ENCODE measurements at places on chromosomes 1 and 21. TPM values are rescaled to one million over a fixed set of nuclear protein-coding genes. Genes with fewer than 3 reads are reported as not detected.
A peak's percentile ranks its signal among the peaks of the same experiment; 100 is the strongest.

Gene HSF2BP
- 1.4 TPM for total RNA-seq

Gene MAN1A2
- 45.0 TPM for total RNA-seq

Gene SMPDL3B
- 19.6 TPM for total RNA-seq

Gene APOBEC4
- not detected for total RNA-seq

Gene HCRTR1
- 0.28 TPM for total RNA-seq

Gene GPR61
- 0.50 TPM for total RNA-seq

Gene CCDC27
- total RNA-seq = 0.17 TPM

Gene C1orf226
- total RNA-seq = 6.6 TPM

DNA sequence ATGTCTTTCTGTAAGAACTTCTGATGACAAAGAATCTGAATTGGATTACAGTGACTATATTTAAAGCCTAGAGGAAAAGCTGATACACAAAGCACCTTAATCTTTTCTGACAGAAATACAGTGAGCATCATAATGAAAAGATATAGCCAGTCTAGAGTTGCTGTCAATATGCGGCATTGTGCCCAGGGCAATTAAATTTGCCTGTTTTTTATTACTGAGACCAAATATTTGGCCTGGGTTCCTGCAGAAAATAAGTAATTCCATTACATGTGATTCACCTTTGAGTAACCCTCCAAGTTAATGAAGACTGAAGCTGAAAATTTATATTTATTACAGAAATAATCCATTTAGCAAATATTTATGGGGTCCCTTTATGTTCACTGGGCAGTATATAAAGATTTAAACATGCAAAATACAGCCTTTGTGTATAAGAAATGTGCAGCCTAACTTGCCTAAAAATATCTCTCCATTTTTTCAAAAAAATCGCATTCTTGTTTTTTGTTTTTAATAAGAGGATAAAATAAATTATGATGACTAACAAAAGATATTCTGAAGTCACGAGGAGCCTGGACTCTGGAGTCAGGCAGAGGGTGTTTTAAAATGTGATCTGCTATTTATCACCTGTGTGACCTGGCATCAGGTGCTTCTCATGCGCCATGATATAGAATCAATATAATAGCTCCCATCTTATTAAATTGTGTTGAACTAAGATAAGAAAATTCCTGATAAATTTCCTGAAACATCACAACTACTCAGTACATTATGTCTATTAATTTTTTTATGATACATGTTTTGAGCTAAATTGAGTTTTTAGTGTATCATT lies 83.6 kb downstream of the SGIP1 start:
- no peak overlapping the region for H3K27ac ChIP-seq
- no peak overlapping the region for H3K4me3 ChIP-seq
- no peaks in the 10 kb centered on the region for H3K36me3 ChIP-seq
- DNase-seq = no peak

DNA sequence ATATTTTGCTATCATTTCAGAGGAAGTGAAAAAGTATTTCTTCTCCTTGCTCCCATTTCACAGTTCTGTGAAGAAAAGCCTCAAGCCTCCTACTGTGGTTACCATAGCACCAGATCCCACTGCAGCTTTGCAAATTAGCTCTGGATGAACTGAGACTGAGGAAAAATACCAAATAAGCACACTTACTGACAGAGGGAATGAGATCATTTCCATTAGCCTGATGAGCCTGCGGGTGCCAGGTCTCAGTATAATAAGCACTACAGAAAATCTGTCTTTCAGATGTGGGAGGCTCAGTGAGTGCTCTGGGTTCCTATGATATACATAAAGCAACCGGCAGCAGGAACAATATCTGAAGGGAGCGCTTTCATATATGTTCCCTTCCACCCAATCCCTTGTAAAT lies 21.4 kb downstream of the XKR8 start:
- H3K36me3 ChIP-seq = no peaks in the 10 kb centered on the region
- no peak overlapping the region for H3K27ac ChIP-seq
- no peaks in the 10 kb centered on the region for H3K27me3 ChIP-seq
- H3K4me3 ChIP-seq = no peak overlapping the region
- no peaks in the 10 kb centered on the region for H3K4me1 ChIP-seq

DNA sequence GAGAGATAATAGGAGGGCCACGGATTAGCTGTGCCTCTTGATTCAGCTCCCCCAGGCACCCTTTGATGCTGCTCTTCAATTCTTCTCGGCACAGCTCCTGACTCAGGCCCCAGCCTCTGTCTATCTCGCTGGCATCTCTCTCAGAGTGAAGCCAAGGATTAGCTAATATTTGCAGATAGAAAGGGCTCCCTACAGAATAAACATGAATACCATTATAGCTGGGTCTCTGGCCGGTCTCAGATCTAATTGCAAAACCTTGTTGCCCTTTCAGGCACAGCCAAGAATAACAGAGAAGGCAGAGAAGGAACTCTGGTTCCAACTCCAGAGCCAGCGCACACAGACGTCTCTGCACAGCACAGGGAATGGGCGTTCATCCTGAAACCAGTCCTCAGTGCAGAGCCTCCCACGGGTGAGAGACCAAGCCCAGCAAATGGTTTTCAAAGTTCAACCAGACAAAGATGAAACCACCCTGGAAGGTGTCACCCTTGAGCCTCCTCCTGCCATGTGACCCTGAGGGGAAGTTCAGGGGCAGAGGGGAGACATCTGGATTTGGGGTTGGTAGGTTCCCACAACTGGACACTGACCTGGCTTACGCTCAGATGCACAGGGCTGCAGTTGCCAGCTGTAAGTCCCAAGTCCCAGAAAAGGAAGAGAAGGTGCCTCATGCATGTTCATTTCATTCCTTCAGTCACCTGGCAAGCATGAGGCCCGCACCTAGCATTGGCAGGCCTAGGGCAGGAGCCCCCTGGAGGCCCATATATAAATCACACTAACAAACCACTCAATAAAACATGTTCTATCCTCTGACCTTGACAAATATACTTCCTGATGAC lies 394.0 kb downstream of the NPHP4 start:
- no peaks in the 10 kb centered on the region for H3K36me3 ChIP-seq
- no peak overlapping the region for H3K4me3 ChIP-seq
- peaks cover 19% of the 10 kb centered on the region for H3K4me1 ChIP-seq
- peak; percentile 56 for DNase-seq
- peak overlapping the region; percentile 61 for H3K27ac ChIP-seq
- H3K27me3 ChIP-seq = peaks cover 3% of the 10 kb centered on the region

DNA sequence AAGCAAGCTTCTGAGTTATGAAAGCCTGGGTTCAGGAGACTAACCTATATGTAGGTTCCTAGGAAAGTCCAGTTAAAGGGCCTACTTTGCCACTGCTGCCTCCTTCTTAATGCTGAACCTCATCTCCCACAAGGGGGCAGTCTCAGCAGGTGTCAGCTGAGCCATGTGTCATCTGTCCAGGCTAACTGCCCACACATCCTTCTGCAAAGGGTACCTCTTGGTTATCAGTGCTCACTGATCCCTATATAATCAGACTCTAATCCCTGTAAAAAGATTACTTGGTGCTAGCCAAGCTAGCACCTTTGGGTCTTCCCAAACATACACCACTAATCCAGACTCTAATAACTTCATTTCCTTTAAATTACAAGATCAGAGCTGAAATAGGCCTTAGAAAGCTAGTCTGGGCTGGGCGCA lies 9.0 kb downstream of the PRDX1 start:
- no peaks in the 10 kb centered on the region for H3K27me3 ChIP-seq
- H3K4me3 ChIP-seq = no peak overlapping the region
- peak; percentile 83 for DNase-seq
- H3K36me3 ChIP-seq = no peaks in the 10 kb centered on the region

DNA sequence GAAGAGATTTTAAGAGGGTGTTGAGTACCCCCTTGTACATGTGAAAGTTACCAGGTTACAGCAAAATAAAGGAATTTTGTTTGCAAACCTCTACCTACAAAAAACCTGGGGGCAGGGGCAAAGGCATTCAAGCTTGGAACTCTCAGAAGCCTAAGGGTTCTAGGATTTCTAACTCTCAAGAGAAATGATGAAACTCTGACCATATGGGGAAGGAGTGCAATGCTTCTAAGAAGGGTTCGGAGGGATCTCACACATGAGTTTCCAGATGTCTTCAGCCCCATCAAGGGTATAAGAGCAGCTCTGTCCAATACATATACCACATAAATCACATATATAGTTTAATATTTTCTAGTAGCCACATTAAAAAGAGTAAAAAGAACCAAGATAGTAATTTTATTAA lies 7.3 kb upstream of the FCGR2A start:
- H3K36me3 ChIP-seq = no peaks in the 10 kb centered on the region
- no peaks in the 10 kb centered on the region for H3K4me1 ChIP-seq
- no peak for DNase-seq
- H3K27me3 ChIP-seq = peaks cover 15% of the 10 kb centered on the region
- H3K4me3 ChIP-seq = no peak overlapping the region

DNA sequence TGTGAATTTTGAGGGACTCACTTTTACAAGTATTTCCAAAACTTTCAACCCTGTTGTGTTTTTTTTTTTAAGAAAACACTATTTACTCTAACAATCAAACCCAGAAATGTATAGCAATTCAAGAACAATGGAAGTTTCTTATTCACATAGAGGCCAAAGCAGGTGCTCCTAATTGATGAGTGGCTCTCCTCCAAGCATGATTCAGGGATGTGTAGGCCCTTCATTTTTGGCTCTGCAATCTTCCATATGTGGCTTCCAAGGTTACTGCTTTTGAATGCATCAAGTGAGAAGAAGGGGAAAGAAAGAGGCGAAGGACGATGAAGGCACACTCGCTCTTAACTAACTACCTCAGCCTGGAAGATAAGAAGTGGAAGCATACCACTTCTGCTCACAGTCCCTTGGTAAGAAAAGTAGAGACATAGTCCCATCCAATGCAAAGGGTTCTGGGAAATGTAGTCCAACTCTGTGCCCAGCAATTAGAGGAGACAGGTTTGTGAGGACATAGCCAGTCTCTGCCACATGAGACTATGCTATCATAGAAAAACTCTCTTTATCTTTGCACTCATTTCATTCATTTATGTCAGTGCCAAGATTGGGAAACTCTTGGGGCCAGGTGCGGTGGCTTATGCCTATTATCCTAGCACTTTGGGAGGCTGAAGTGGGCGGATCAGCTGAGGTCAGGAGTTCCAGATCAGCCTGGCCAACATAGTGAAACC lies 46.0 kb downstream of the OPTC start:
- no peak overlapping the region for H3K27ac ChIP-seq
- H3K36me3 ChIP-seq = no peaks in the 10 kb centered on the region
- H3K4me3 ChIP-seq = no peak overlapping the region
- H3K27me3 ChIP-seq = no peaks in the 10 kb centered on the region

GRCh38 chr1:76269155-76269554 lies 194.6 kb downstream of the ST6GALNAC3 start:
- no peak overlapping the region for H3K4me3 ChIP-seq
- no peaks in the 10 kb centered on the region for H3K4me1 ChIP-seq
- no peaks in the 10 kb centered on the region for H3K27me3 ChIP-seq
- DNase-seq = peak; percentile 44
- H3K36me3 ChIP-seq = no peaks in the 10 kb centered on the region

- no peaks in the 10 kb centered on the region for H3K27me3 ChIP-seq
- H3K4me3 ChIP-seq = no peak overlapping the region
- no peaks in the 10 kb centered on the region for H3K36me3 ChIP-seq
- no peak for DNase-seq
- no peak overlapping the region for H3K27ac ChIP-seq
Measured at GRCh38 chr21:42905195-42905594, 12.1 kb downstream of the NDUFV3 start.

GRCh38 chr1:11483581-11484320 lies 4.8 kb downstream of the DISP3 start:
- H3K4me3 ChIP-seq = no peak overlapping the region
- peaks cover 39% of the 10 kb centered on the region for H3K27me3 ChIP-seq
- no peak for DNase-seq
- H3K36me3 ChIP-seq = no peaks in the 10 kb centered on the region
- H3K27ac ChIP-seq = no peak overlapping the region
